ENCODE measurements at places on chromosomes 16 and 17. TPM values are rescaled to one million over a fixed set of nuclear protein-coding genes. Genes with fewer than 3 reads are reported as not detected.

HASPIN gene
- 0.41 TPM for total RNA-seq

AOC3 gene
- 235 TPM for total RNA-seq

TMC7 gene
- 5.0 TPM for total RNA-seq

FASN gene
- 432 TPM for total RNA-seq

OR1F1 gene
- not detected for total RNA-seq

PIPOX gene
- total RNA-seq = 0.87 TPM

NGFR gene
- total RNA-seq = 0.78 TPM

FOXF1 gene
- 46.4 TPM for total RNA-seq

RHBDF1 gene
- 48.4 TPM for total RNA-seq

SYCE1L gene
- total RNA-seq = 6.2 TPM

CCL16 gene
- total RNA-seq = 0.58 TPM

SPATA22 gene
- total RNA-seq = 0.75 TPM

SYNGR3 gene
- 0.61 TPM for total RNA-seq

TPPP3 gene
- 29.7 TPM for total RNA-seq

CD300H gene
- not detected for total RNA-seq

PTX4 gene
- not detected for total RNA-seq

NAGLU gene
- 46.9 TPM for total RNA-seq

LPO gene
- not detected for total RNA-seq

C16orf96 gene
- 0.32 TPM for total RNA-seq

PABPN1L gene
- total RNA-seq = not detected

PLK1 gene
- total RNA-seq = 1.8 TPM

HSPB9 gene
- not detected for total RNA-seq

FBXW10B gene
- total RNA-seq = 1.4 TPM

ZNF205 gene
- total RNA-seq = 11.7 TPM

C17orf107 gene
- total RNA-seq = 2.7 TPM

ACSM2A gene
- total RNA-seq = not detected

RSAD1 gene
- total RNA-seq = 34.3 TPM

PERCC1 gene
- not detected for total RNA-seq

TMEM235 gene
- total RNA-seq = not detected

CSH2 gene
- total RNA-seq = not detected

MEOX1 gene
- 1.5 TPM for total RNA-seq

SCGB1C2 gene
- total RNA-seq = not detected

CDK5R1 gene
- total RNA-seq = 1.6 TPM

KRTAP4-9 gene
- total RNA-seq = not detected

KRTAP9-8 gene
- not detected for total RNA-seq

LGALS9 gene
- 185 TPM for total RNA-seq

C1QL1 gene
- 0.52 TPM for total RNA-seq

JPH3 gene
- total RNA-seq = 0.29 TPM

FUS gene
- total RNA-seq = 175 TPM

GALNS gene
- 32.8 TPM for total RNA-seq

MMP2 gene
- total RNA-seq = 353 TPM

SLC6A2 gene
- total RNA-seq = not detected

GJC1 gene
- 22.8 TPM for total RNA-seq

SDR42E2 gene
- total RNA-seq = 0.14 TPM

CALB2 gene
- 4.6 TPM for total RNA-seq

CACNG4 gene
- total RNA-seq = 9.3 TPM

PHF23 gene
- 36.9 TPM for total RNA-seq

CCL5 gene
- total RNA-seq = 22.5 TPM

ZNF232 gene
- 8.0 TPM for total RNA-seq

Measured in upper lobe of right lung (tissue), 1 donor.